Eye (tissue), 1 donor: ENCODE measurements at places on chromosomes 3 and 15.

DNA sequence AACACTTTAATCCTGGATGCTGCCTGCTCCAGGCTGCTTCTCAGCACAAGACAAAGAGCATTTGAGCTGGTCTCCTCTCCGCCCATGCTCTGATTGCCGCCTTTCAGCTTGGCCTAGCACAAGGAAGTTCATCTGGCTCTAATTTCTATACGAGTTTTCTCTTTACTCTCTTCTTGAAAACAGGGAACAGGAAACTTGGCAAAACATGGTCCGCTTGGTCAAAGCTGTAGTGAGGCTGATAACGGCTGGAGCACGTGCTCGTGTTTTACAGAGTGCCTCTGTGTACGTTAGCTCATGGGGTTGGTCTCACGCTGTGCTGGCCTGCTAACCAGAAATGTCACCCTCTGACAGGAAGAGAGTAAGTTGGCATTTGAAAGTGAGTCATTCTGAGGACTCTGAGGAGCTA is 19.2 kb downstream of the RARRES1 start:
- peak; percentile 52 for DNase-seq

DNA sequence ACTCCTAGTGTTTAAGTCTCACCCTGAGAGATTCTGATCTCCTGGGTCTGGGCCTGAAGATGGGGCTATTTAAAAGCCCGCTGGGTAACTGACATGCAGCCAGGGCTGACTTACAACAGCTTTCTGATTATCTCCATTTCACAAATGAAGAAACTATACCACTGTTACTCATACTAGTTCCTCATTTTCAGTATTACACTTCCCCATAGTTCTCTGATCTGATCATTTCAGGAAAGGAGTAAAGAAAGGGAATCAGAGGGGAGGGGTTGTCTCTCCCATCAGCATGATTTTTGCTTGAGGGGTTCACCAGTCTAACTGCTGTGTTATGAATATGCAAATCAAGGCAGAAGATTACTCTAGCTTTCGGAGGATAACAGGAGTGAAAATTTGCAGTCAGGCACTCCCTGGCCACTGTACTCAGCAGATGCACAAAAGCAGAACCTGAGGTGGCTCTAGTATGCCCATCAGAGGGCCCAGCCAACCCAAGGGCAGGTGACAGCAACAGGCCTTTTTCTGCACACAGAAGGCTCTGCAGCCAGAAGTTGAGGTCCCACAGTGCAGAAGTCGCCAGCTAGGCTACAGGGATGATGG is 59.4 kb downstream of the DAPK2 start:
- DNase-seq, result no peak

- no peak for DNase-seq
Observed at GRCh38 chr3:30399394-30400181, 206.8 kb upstream of the TGFBR2 start.

GRCh38 chr15:78244101-78244500 is 9.7 kb upstream of the ACSBG1 start:
- no peak for DNase-seq

- no peak for DNase-seq
Observed at GRCh38 chr3:154794814-154795445, 285.2 kb upstream of the MME start.

DNA sequence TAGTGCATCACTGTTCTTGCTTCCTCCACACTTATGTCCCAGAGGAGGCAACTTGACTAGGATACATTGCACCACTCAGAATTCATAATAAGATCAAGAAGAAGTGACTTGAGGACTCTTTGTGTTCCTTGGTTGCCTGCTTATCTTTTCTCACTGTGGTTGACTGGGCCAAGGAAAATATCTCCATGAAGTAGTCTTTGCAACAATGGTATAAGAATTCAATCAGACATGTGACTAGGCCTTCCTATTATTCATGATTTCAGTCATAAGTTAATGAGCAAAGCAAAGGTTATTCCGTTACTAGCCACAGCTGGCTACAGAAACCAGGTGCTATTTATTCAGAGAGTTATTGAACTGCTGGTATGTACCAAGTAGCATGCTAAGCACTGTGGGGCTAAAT is 359.3 kb downstream of the RORA start:
- no peak for DNase-seq

DNA sequence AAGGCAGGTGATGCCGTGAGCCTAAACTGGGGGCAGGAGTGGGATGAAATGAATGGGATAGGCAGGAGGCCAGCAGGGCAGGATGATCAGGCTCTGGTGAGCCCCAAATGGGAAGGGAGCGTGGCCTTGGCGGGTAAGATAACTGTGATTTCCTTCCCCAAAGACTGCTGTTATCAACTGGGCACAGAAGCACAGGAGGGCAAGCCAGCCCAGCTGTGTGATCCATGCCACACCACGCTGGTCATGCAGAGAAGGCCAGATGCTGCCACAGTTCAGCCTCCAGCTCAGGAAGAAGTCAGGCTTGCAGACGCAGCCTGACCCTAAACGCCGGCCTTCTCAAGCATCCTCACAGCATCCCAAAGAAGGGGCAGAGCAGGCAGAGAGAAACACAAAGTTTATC is 52.1 kb upstream of the GNB5 start:
- DNase-seq, result no peak

- peak; percentile 43 for DNase-seq
Observed at GRCh38 chr15:63380808-63381282, 801 bp downstream of the CA12 start.

- no peak for DNase-seq
Observed at GRCh38 chr3:51977446-51978142, 2.7 kb downstream of the ABHD14A start.

GRCh38 chr3:39415983-39416382 is 9.5 kb downstream of the RPSA start:
- DNase-seq, result no peak

GRCh38 chr3:46897829-46898320 is 20.4 kb downstream of the PTH1R start:
- DNase-seq, result no peak

DNA sequence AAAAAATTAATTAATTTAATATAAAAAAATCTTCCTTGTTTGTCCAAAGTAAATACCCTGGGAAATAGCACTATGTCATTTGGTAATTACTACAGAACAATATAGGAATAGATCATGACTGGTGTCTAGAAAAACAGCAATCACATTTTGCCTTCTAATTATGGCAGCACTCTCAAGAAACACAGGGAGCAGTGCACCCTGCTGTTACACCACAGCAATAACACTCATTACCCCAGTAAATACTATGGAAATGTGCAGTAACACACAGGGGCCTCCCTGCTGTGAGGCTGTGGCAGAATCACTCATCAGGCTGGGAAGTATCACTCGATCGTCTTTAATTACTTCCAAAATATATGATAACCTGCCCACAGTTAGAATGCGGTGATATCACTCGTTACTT is 646.0 kb downstream of the TUSC7 start:
- DNase-seq, result peak; percentile 46

DNA sequence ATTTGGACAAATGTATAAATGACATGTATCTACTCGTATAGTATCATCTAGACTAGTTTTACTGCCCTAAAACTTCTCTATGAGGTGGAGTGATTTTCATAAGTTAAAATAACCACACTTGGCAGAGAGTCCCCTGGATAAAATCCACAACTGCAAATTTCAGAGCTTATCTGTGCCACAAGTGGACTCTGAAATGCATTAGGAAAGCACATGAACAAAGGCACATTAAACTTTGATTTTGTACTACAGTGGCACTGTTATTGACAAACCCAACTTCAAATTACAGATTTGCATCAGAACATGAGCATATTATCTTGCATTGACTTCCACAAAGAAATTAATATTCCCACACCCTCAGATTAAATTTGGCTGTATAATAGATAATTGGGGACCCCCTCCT is 58.1 kb upstream of the EIF5A2 start:
- DNase-seq, result no peak

GRCh38 chr3:13122081-13123012 is 49.1 kb upstream of the IQSEC1 start:
- no peak for DNase-seq

DNA sequence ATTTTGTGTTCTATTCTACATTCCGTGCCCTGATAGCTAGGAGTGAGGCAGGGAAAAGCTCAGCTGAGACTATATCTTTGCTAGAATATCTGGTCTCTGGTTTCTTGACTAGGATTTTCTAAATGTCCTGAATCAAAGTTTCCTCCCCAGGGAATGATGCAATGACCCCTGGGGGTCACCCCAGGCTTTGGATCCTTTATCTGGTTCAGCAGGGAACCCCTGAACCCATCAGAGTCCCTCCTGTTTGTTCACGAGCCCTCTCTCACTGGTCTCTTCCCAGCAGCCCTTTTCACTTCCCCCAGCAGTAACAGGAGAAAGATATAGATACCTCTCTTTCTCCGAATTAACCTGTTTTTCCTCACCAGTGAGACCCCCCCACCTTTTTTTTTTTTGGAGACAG is 14.3 kb downstream of the TM2D3 start:
- DNase-seq, result no peak
